Hindlimb muscle (tissue), 1 donor: ENCODE measurements at places on chromosomes 16 and 17. TPM values are rescaled to one million over a fixed set of nuclear protein-coding genes. Genes with fewer than 3 reads are reported as not detected.

The CES1 gene
- 0.32 TPM for polyA plus RNA-seq

The JUP gene
- 46.2 TPM for polyA plus RNA-seq

DNA sequence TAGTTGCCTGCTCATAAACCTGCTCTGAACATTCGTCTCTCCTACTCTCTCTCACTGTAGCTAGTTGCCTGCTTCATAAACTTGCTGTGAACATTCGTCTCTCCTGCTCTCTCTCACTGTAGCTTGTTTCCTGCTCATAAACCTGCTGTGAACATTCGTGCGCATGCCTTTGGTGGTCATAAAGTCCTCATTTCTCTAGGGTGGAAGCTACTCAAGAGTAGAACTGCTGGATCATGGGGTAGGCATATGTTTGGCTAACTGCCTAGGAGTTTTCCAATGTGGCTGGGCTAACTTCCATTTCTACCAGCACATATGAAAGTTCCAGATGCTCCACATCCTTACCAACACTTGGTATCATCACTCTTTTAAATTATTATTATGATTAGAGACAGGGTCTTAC lies 174.6 kb upstream of the RPH3AL start:
- no peak for DNase-seq

- DNase-seq, result no peak
Observed at GRCh38 chr17:81879121-81879520, 8.0 kb upstream of the ARHGDIA start.

- DNase-seq, result no peak
Observed at GRCh38 chr17:34852614-34853013, 108.6 kb downstream of the CCT6B start.

- no peak for DNase-seq
Observed at GRCh38 chr17:2299756-2300155, 3.8 kb downstream of the SMG6 start.

- no peak for DNase-seq
Observed at GRCh38 chr16:84243732-84244131, 3.9 kb upstream of the KCNG4 start.

- DNase-seq, result no peak
Observed at GRCh38 chr17:6059406-6059805, 10.8 kb upstream of the WSCD1 start.

- DNase-seq, result no peak
Observed at GRCh38 chr16:11156401-11156800, 99.6 kb downstream of the SOCS1 start.

GRCh38 chr16:46658925-46659324 lies 30.1 kb downstream of the VPS35 start:
- DNase-seq, result peak; percentile 8

The CBX8 gene
- polyA plus RNA-seq, result 4.7 TPM

The NTHL1 gene
- polyA plus RNA-seq, result 13.5 TPM

The KRT36 gene
- not detected for polyA plus RNA-seq

The TEX14 gene
- polyA plus RNA-seq, result 4.7 TPM

The ACAP1 gene
- 13.6 TPM for polyA plus RNA-seq

GRCh38 chr17:67518876-67519275 lies 141.8 kb downstream of the PITPNC1 start:
- no peak for DNase-seq

GRCh38 chr17:11135819-11136218 lies 105.2 kb upstream of the SHISA6 start:
- no peak for DNase-seq

- no peak for DNase-seq
Observed at GRCh38 chr17:4715063-4715744, 4.8 kb downstream of the ARRB2 start.

- DNase-seq, result peak; percentile 65
Observed at GRCh38 chr17:49575679-49576087, at the start of gene NXPH3. TSS of gene NXPH3 (plus strand) at chr17:49575871. CDS start at chr17:49576220, 349 bp downstream.

The FNDC8 gene
- polyA plus RNA-seq, result not detected

DNA sequence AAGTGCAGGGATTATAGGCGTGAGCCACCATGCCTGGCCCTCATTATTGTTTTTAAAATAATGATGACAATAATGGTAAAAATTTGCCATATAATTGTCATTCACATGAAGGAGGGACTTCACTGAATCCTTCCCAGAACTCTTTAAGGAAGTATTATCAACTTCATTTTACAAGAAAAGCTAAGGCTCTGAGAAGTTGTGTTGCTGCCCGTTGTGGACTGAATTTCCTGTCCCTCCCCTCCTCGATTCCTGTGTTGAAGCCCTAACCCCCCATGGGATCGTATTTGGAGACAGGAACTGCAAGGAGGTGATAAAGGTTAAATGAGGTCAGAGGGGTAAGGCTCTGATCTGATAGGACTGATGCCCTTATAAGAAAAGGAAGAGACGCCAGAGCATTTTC lies 458.0 kb downstream of the HAPSTR1 start:
- no peak for DNase-seq

DNA sequence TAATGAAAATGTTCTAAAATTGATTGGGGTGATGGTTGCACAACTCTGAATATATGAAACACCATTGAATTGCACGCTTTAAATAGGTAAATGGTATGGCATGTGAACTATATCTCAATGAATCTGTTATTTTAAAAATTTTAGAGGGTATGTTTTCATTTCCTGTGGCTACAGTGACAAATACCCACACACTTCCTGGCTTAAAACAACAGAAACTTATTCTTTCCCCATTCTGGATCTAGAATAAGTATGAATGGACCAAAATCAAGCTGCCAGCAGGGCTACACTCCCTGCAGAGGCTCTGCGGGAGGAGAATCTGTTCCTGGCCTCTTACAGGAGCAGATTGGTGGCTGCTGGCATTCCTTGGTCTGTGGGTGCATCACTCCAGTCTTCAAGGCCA lies 11.3 kb upstream of the PECAM1 start:
- DNase-seq, result no peak

The KRT28 gene
- not detected for polyA plus RNA-seq

DNA sequence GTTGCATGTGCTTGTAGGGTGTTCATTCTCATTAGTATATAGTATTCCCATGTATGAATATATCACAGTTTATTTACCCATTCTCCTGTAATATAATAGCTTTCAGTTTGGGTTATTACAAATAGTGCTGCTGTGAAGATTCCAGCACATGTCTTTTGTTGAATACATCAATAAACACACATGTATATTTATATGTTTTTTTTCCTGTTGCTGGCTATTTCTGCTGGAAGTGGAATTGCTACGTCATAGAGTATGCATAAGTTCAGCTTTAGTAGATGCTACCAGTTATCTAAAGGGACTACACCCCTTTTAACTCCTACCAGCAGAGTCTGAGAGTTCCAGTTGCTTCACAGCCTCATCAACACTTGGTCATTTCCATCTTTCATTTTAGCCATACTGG lies 52.3 kb upstream of the SCNN1B start:
- no peak for DNase-seq

DNA sequence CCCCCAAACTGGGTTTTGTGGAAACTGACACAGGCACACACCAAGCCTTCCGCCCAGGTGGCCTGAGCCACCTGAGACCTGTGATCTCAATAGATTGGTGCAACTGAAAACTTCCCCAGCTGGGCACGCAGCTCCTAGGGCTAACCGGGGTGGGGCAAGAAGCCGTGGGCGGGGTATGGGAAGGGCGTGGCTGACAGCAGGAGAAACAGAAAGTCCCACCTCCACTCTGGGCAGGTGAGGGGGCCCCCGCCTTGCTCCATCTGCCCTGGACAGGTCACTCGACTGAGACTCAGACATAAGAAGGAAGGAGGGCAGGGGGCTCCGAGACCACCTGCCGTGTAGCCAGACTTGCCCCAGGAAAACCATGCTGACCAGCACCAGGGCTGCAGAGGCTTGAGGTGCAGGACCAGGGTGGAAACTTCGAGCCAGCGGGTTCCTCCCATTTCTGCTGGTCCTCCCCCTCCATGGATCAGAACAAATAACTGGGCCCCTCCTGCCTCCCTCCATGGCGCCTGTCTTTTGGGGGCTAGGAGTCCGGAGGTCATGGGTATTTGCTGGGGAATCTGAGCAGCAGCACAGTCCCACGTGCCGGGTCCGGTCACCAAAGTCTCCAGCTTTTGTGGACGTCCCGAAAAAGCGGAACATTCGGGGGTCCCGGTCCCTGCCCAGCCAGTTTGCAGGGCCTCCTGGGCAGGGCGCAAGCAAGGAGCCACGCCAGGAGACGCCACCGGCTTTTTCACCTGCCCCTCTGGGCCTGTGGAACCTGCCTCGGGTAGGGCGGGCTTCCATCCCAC lies 1.3 kb downstream of the TIMP2 start:
- DNase-seq, result no peak

- DNase-seq, result no peak
Observed at GRCh38 chr17:42399948-42400843, 12.0 kb upstream of the STAT3 start.

The SLC4A1 gene
- polyA plus RNA-seq, result 9.0 TPM
